ENCODE measurements at places on chromosomes 7 and 10. TPM values are rescaled to one million over a fixed set of nuclear protein-coding genes. Genes with fewer than 3 reads are reported as not detected.

Gene STEAP4
- not detected for total RNA-seq

Gene GIMAP1
- total RNA-seq: 20.2 TPM

Gene COX19
- 16.8 TPM for total RNA-seq

GRCh38 chr7:84735011-84735410 is 451.8 kb downstream of the SEMA3D start:
- no peak overlapping the region for H3K27ac ChIP-seq
- H3K27me3 ChIP-seq: no peaks in the 10 kb centered on the region
- H3K36me3 ChIP-seq: no peaks in the 10 kb centered on the region
- no peak for DNase-seq
- no peaks in the 10 kb centered on the region for H3K4me1 ChIP-seq

Gene FAM25C
- total RNA-seq: not detected

Gene ITGA8
- not detected for total RNA-seq

Gene CYP3A4
- total RNA-seq: not detected

Gene ITIH5
- total RNA-seq: not detected

GRCh38 chr7:71558806-71559613 is 427.1 kb downstream of the GALNT17 start:
- H3K4me1 ChIP-seq: no peaks in the 10 kb centered on the region
- H3K27ac ChIP-seq: no peak overlapping the region
- H3K4me3 ChIP-seq: no peak overlapping the region
- H3K36me3 ChIP-seq: no peaks in the 10 kb centered on the region
- H3K27me3 ChIP-seq: no peaks in the 10 kb centered on the region

GRCh38 chr10:14671386-14671831 is 103.3 kb downstream of the FAM107B start:
- peaks cover 4% of the 10 kb centered on the region for H3K36me3 ChIP-seq
- H3K27ac ChIP-seq: no peak overlapping the region
- no peak for DNase-seq
- H3K4me1 ChIP-seq: no peaks in the 10 kb centered on the region
- no peak overlapping the region for H3K4me3 ChIP-seq

Gene HECTD2
- 1.4 TPM for total RNA-seq

- peak; percentile 9 for DNase-seq
- H3K4me1 ChIP-seq: no peaks in the 10 kb centered on the region
- H3K36me3 ChIP-seq: no peaks in the 10 kb centered on the region
- H3K27ac ChIP-seq: no peak overlapping the region
- no peaks in the 10 kb centered on the region for H3K27me3 ChIP-seq
- H3K4me3 ChIP-seq: no peak overlapping the region
Measured at GRCh38 chr10:132109341-132110110, 43.8 kb downstream of the JAKMIP3 start.

Gene ATOH7
- total RNA-seq: not detected

- no peaks in the 10 kb centered on the region for H3K36me3 ChIP-seq
- H3K4me3 ChIP-seq: no peak overlapping the region
- DNase-seq: no peak
- peaks cover 36% of the 10 kb centered on the region for H3K27me3 ChIP-seq
- no peak overlapping the region for H3K27ac ChIP-seq
Measured at GRCh38 chr10:1380088-1380671, 324.0 kb downstream of the WDR37 start.

DNA sequence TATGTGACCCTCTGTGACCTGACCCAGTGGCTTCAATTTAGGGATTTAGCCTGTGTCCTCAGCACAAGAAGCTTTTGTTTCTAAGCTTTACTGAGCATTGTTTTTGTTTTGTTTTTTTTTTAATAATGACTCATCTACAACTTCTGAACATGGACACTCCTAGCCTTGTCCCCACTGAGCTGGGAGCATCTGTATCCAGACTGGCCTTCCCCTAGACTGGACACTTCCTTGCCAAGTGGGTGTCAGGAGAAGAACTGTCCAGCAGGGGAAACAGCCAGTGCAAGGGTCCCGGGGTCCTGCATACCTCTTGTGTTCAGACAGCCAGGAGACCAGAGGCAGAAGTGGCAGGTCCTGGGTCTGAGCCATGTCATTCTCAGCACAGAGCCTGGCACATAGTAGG is 108.6 kb downstream of the TMEM130 start:
- no peak overlapping the region for H3K4me3 ChIP-seq
- no peaks in the 10 kb centered on the region for H3K36me3 ChIP-seq
- no peak overlapping the region for H3K27ac ChIP-seq
- DNase-seq: no peak
- H3K27me3 ChIP-seq: no peaks in the 10 kb centered on the region
- H3K4me1 ChIP-seq: no peaks in the 10 kb centered on the region

Gene FKBP9
- 0.55 TPM for total RNA-seq

- H3K4me3 ChIP-seq: no peak overlapping the region
- no peak overlapping the region for H3K27ac ChIP-seq
- H3K36me3 ChIP-seq: peaks cover 40% of the 10 kb centered on the region
- no peaks in the 10 kb centered on the region for H3K27me3 ChIP-seq
Measured at GRCh38 chr10:87523731-87524130, 19.0 kb downstream of the MINPP1 start.

- no peak overlapping the region for H3K4me3 ChIP-seq
- DNase-seq: no peak
- H3K4me1 ChIP-seq: no peaks in the 10 kb centered on the region
Measured at GRCh38 chr10:48748573-48748972, 63.9 kb downstream of the WDFY4 start.

Gene RAMP3
- not detected for total RNA-seq

Gene STEAP1B
- total RNA-seq: not detected

- H3K36me3 ChIP-seq: no peaks in the 10 kb centered on the region
- peaks cover 27% of the 10 kb centered on the region for H3K4me1 ChIP-seq
- H3K27ac ChIP-seq: peak overlapping the region; percentile 41
- DNase-seq: peak; percentile 20
- no peaks in the 10 kb centered on the region for H3K27me3 ChIP-seq
Measured at GRCh38 chr7:51121931-51122425, 194.6 kb downstream of the COBL start.

Gene HTR5A
- not detected for total RNA-seq

GRCh38 chr10:86263209-86263608 is 103.4 kb downstream of the GRID1 start:
- no peak overlapping the region for H3K4me3 ChIP-seq
- H3K36me3 ChIP-seq: no peaks in the 10 kb centered on the region
- no peaks in the 10 kb centered on the region for H3K4me1 ChIP-seq
- H3K27ac ChIP-seq: no peak overlapping the region
- peaks cover 20% of the 10 kb centered on the region for H3K27me3 ChIP-seq

GRCh38 chr7:110568932-110569331 is 522.0 kb upstream of the LRRN3 start:
- H3K4me1 ChIP-seq: no peaks in the 10 kb centered on the region
- H3K27ac ChIP-seq: no peak overlapping the region
- H3K4me3 ChIP-seq: no peak overlapping the region
- H3K27me3 ChIP-seq: no peaks in the 10 kb centered on the region
- DNase-seq: no peak

Gene GPR37
- not detected for total RNA-seq

- no peaks in the 10 kb centered on the region for H3K36me3 ChIP-seq
- no peak overlapping the region for H3K4me3 ChIP-seq
- H3K27ac ChIP-seq: no peak overlapping the region
- H3K27me3 ChIP-seq: peaks cover 50% of the 10 kb centered on the region
- no peaks in the 10 kb centered on the region for H3K4me1 ChIP-seq
Measured at GRCh38 chr10:6729071-6729774, 149.1 kb upstream of the PRKCQ start.

Gene GDF2
- total RNA-seq: not detected

Gene DNAJC12
- 2.6 TPM for total RNA-seq

GRCh38 chr10:91907914-91908336 is 1.4 kb downstream of the FGFBP3 start:
- peaks cover 23% of the 10 kb centered on the region for H3K4me1 ChIP-seq
- H3K27ac ChIP-seq: peak overlapping the region; percentile 84
- peak overlapping the region; percentile 85 for H3K4me3 ChIP-seq
- DNase-seq: no peak

DNA sequence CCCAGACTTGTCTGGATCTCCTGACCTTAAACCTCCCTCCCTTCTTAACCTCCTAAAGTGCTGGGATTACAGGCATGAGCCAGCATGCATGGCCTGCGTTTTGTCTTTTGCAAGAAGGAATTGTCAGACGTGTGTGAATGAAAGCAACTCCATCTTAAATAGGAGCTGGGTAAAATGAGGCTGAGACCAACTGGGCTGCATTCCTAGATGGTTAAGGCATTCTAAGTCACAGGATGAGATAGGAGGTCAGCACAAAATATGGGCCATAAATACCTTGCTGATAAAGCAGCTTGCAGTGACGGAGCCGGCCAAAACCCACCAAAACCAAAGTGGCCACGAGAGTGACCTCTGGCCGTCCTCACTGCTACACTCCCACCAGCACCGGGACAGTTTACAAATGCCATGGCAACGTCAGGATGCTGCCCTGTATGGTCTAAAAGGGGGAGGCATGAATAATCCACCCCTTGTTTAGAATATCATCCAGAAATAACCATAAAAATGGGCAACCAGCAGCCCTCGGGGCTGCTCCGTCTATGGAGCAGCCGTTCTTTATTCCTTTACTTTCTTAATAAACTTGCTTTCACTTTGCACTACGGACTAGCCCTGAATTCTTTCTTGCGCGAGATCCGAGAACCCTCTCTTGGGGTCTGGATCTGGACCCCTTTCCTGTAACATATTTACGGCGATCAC is 41.2 kb upstream of the SDK1 start:
- H3K4me1 ChIP-seq: no peaks in the 10 kb centered on the region
- no peak for DNase-seq
- no peak overlapping the region for H3K27ac ChIP-seq

GRCh38 chr7:87216701-87217508 is 2.6 kb downstream of the TMEM243 start:
- peaks cover 45% of the 10 kb centered on the region for H3K36me3 ChIP-seq
- peak overlapping the region; percentile 99 for H3K27ac ChIP-seq
- H3K4me3 ChIP-seq: peak overlapping the region; percentile 99
- DNase-seq: peak; percentile 61
- peaks cover 6% of the 10 kb centered on the region for H3K27me3 ChIP-seq

Gene ETV1
- not detected for total RNA-seq

DNA sequence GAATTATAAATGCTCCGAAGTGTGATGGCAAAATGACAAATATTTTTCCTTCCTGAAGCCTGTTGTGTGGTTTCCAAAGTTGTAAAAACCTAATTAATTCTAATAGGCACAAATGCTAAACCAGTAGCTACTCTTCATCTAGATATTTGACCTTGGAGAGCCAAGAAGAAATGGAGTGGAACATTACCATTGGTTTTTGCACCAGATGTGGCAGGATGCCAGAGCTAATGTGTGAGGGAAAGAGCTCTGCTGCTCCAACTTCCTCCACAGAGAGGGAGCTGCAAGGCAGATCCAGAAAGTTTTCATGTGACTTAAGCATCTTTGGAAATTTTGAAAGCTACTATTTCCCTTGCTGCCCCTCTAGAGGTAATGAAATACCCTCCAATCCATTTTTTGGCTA is 65.1 kb upstream of the HPS1 start:
- H3K27ac ChIP-seq: no peak overlapping the region
- no peaks in the 10 kb centered on the region for H3K4me1 ChIP-seq
- no peak for DNase-seq

Gene HHEX
- 0.13 TPM for total RNA-seq

DNA sequence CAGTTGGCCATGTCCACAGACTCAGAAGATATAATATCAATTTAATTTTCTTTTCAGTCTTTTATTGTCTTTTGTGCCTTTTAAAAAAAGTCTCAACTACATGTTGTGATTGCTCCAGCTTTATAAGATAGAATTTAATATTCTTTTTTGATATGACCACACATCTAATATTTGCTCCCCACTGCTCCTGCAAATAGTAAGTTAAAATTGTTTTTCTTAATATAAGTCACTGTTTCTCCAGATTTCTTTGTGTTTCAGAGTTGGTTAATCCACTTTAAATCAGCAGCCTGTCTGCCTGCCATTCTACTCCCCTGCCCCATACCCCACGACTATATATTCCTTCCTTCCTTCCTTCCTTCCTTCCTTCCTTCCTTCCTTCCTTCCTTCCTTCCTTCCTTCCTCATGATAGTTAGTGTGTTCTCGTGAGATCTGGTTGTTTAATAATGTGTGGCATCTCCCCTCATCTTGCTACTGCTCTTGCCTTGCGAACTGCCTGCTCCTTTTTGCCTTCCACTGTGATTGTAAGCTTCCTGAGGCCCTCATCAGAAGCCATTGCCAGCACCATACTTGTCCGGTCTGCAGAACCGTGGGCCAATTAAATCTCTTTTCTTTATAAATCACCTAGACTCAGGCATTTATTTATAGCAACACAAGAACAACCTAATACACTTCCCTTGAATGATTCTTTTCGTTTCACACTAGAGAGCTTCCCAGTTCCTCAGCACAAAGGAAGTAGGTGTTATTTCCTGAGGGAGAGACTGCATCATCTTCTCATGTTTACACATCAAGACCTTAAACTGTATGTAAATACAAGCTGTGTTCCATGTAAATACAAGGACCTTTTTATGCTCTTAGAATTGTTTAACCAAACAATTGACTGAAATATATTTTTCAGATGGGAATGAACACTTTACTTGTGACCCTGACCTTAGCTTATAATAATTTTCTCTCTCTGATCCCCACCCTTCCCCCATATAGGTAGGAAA is 24.5 kb downstream of the TAS2R16 start:
- no peak overlapping the region for H3K4me3 ChIP-seq
- H3K27me3 ChIP-seq: no peaks in the 10 kb centered on the region
- H3K4me1 ChIP-seq: no peaks in the 10 kb centered on the region
- no peak for DNase-seq

DNA sequence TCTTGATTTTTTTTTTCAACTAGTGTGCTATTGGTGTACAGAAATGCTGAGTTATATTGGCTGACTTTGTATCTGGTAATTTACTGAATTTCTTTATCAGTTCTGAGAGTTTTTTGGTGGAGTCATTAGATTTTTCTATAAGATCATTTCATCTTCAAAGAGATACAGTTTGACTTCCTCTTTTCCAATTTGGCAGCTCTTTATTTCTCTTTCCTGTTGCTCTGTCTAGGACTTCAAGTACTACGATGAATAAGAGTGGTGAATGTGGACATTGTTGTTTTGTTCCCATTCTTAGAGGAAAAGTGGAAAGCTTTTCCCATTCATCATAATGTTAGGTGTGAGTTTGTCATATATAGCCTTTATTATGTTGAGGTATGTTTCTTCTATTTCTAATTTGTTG is 50.2 kb downstream of the LOXL4 start:
- no peak overlapping the region for H3K4me3 ChIP-seq
- H3K27ac ChIP-seq: no peak overlapping the region
- H3K4me1 ChIP-seq: peaks cover 7% of the 10 kb centered on the region
- peaks cover 39% of the 10 kb centered on the region for H3K36me3 ChIP-seq

DNA sequence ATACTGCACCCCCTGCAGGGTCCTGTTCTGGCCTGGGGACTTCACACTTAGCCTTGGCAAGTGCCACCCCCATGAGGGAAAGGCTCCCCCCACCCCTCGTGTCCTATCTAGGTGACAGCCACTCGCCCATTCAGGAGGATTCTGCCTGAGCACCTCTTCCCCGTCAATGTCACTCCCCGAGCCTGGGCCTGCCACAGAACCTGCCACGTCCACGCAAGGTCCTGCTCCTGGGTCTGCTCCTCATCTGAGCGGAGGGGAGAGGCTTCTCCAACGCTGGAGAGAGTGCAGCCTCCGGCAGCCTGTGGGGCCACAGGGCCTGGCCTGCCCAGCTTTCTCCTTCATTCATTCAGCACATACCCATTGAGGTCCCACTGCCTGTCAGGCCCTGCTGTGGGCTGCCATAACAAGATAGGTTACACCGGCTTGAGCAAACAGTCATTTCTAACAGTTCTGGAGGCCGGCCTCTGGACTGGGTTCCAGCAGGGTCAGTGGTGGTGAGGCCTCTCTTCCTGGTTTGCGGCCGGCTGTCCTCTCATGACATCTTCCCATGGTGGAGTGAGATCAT is 92.0 kb upstream of the RET start:
- H3K4me1 ChIP-seq: peaks cover 8% of the 10 kb centered on the region
- no peak overlapping the region for H3K27ac ChIP-seq
- no peak for DNase-seq
- no peak overlapping the region for H3K4me3 ChIP-seq
- H3K27me3 ChIP-seq: no peaks in the 10 kb centered on the region

Gene OR2A5
- total RNA-seq: not detected
